ENCODE measurements at places on chromosomes 16 and 17.

DNA sequence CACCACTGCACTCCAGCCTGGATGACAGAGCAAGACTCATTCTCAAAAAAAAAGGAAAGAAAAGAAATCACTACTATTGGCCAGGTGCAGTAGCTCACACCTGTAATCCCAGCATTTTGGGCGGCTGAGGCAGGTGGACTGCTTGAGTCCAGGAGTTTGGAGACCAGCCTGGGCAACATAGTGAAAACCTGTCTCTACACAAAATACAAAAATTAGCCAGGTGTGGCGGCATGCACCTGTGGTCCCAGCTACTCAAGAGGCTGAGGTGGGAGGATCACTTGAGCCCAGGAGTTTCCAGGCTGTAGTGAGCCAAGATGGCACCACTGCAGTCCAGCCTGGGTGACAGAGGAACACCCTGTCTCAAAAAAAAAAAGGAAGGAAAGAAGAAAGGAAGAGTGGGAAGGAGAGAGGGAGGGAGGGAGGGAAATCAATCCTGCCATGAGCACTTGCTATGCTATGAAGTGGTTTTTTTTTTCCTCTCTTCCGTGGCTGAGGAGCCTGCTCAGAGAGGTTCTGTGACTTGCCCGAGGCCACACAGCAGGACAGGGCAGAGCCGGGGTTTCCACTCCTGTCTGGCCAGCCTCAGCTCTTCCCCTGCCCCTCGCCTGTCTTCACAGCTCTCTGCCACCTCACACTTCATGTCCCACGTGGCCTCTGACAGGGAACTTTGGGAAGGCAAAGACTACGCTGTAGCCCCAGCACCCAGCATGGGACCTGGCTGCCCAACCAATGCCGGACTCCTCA lies 10.9 kb downstream of the GRIN2C start:
- DNase-seq, result no peak

- DNase-seq, result peak; percentile 74
Measured at GRCh38 chr17:70365091-70365583, 195.8 kb downstream of the KCNJ2 start.

GRCh38 chr16:48318630-48319029 lies 66.6 kb downstream of the SIAH1 start:
- peak; percentile 27 for DNase-seq

GRCh38 chr17:69869667-69870066 lies 205.4 kb upstream of the KCNJ16 start:
- no peak for DNase-seq

- no peak for DNase-seq
Measured at GRCh38 chr17:10063730-10064241, 134.6 kb downstream of the GAS7 start.

GRCh38 chr17:82843904-82844680 lies 4.3 kb upstream of the ZNF750 start:
- DNase-seq, result no peak

DNA sequence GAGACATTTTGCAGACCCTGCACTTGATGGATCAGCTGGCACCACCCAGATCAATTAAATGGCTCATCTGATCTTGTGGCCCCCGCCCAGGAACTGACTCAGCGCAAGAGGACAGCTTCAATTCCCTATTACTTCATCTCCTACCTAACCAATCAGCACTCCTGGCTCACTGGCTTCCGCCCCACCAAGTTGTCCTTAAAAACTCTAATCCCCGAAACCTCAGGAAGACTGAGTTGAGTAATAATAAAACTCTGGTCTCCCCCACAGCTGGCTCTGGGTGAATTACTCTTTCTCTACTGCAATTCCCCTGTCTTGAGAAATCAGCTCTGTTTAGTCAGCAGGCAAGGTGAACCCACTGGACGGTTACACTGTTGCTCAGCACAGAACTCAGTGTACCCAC lies 23.6 kb downstream of the SPPL2C start:
- DNase-seq, result no peak

- no peak for DNase-seq
Measured at GRCh38 chr17:330993-331701, 21.5 kb downstream of the RPH3AL start.

- no peak for DNase-seq
Measured at GRCh38 chr16:47431960-47432359, 28.9 kb downstream of the ITFG1 start.

- no peak for DNase-seq
Measured at GRCh38 chr16:4101421-4102219, 14.6 kb downstream of the ADCY9 start.

DNA sequence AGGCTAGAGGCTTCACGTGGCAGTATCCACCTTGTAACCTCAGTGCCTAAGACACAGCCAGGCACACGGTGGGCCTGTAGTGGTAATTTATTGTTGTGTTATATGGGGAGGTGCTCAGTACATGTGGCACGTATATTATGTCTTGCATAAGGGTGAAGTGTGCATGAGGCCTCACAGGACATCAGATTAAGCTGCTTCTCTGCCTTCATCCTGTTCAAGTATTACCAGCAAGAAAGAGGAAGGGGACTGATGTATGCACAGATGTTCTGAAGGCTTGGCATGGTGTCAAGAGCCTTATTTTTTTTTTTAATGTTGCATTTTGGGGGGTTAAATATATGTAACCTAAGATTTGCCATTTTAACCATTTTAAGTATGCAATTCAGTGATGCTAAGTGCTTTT lies 71.6 kb downstream of the ABCC1 start:
- DNase-seq, result no peak

DNA sequence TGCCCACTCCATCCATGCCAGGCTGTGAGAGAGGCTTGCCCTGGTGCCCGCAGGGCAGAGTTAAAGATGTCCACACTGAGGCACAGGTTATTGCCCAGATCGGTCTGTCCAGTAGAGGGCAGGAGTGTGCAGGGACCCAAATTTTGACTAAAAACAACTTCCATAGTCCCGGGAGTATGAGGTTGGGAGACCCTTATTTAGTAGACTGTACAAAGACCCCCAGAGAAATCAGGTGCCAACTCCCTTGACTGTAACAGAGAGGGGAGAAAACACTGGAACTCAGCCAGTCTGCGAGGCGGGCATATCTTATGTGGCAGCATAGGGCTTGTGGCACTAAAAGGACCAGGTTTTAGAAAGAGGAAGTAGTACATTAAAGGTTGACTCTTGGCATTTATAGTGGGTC lies 43.4 kb downstream of the HNF1B start:
- no peak for DNase-seq

DNA sequence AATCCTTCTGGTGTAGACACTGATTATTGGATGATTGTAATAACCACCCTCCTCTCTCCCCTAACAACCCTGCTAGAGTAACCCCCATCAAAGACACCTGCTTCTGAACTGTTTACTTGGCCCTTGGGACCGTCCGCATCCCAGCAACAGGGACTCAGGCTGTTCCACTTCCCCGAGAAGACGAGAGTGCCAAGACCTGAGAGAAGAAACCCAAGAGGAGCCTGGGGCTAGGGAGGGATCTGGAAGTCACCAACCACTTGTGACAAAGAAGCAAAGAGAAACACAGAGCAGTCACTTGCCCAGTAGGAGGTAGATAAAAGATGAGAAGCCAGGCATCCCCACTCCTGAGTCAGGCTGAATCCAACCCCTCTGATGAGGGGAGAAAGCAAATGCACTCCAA lies 84.3 kb downstream of the CDH11 start:
- DNase-seq, result no peak

GRCh38 chr17:77117415-77117814 lies 23.4 kb upstream of the SEC14L1 start:
- DNase-seq, result peak; percentile 59

- peak; percentile 36 for DNase-seq
Measured at GRCh38 chr17:12958786-12959185, 59.0 kb downstream of the ELAC2 start.
